ENCODE measurements at places on chromosomes 7 and 10. TPM values are rescaled to one million over a fixed set of nuclear protein-coding genes. Genes with fewer than 3 reads are reported as not detected.

The CYP2E1 gene
- polyA plus RNA-seq, result 3.4 TPM

The GIMAP7 gene
- 36.0 TPM for polyA plus RNA-seq

The ASCC1 gene
- 24.0 TPM for polyA plus RNA-seq

The PROSER2 gene
- polyA plus RNA-seq, result 8.1 TPM

The KDM7A gene
- polyA plus RNA-seq, result 2.2 TPM

The EIF5AL1 gene
- polyA plus RNA-seq, result 1.4 TPM

The TAS2R4 gene
- polyA plus RNA-seq, result not detected

The OR2A42 gene
- 0.13 TPM for polyA plus RNA-seq

The PAX4 gene
- polyA plus RNA-seq, result not detected

The TAS2R41 gene
- not detected for polyA plus RNA-seq

The ZNF804B gene
- polyA plus RNA-seq, result not detected

The ASIC3 gene
- polyA plus RNA-seq, result 3.1 TPM

The RNF32 gene
- 1.6 TPM for polyA plus RNA-seq

The UCN3 gene
- 1.4 TPM for polyA plus RNA-seq

The CNPY1 gene
- polyA plus RNA-seq, result not detected

The PIK3CG gene
- 0.15 TPM for polyA plus RNA-seq

The IQCE gene
- 6.1 TPM for polyA plus RNA-seq

The ADAM8 gene
- polyA plus RNA-seq, result 3.4 TPM

The MEOX2 gene
- polyA plus RNA-seq, result not detected

The ASZ1 gene
- not detected for polyA plus RNA-seq

The CYP26C1 gene
- polyA plus RNA-seq, result 0.09 TPM

The CHST3 gene
- polyA plus RNA-seq, result 9.1 TPM

The PITRM1 gene
- 28.8 TPM for polyA plus RNA-seq

The FKBP6 gene
- not detected for polyA plus RNA-seq

The OR2A5 gene
- not detected for polyA plus RNA-seq

The TCF7L2 gene
- 6.5 TPM for polyA plus RNA-seq

The UPK3BL1 gene
- polyA plus RNA-seq, result 44.5 TPM

The RNF148 gene
- polyA plus RNA-seq, result 0.41 TPM

The RAB19 gene
- polyA plus RNA-seq, result 0.82 TPM

The MYL10 gene
- polyA plus RNA-seq, result not detected

The AKR1C2 gene
- polyA plus RNA-seq, result 11.8 TPM

The GPR146 gene
- 7.6 TPM for polyA plus RNA-seq

The LIPM gene
- polyA plus RNA-seq, result not detected

The IL2RA gene
- polyA plus RNA-seq, result 0.54 TPM

The AKR1D1 gene
- polyA plus RNA-seq, result not detected

The ANLN gene
- 0.17 TPM for polyA plus RNA-seq

The SYT15 gene
- 2.1 TPM for polyA plus RNA-seq

The LGI1 gene
- not detected for polyA plus RNA-seq

The SPDYE6 gene
- not detected for polyA plus RNA-seq

The EPO gene
- polyA plus RNA-seq, result not detected

The NCF1 gene
- polyA plus RNA-seq, result 0.92 TPM

The HSPA12A gene
- polyA plus RNA-seq, result 18.9 TPM

The ZNF365 gene
- 0.54 TPM for polyA plus RNA-seq

The TUBB8 gene
- polyA plus RNA-seq, result not detected

The KIF11 gene
- 0.39 TPM for polyA plus RNA-seq

The FEZF1 gene
- not detected for polyA plus RNA-seq

The CLDN3 gene
- 76.5 TPM for polyA plus RNA-seq

The AMPH gene
- polyA plus RNA-seq, result 1.4 TPM

The DOCK4 gene
- 3.2 TPM for polyA plus RNA-seq
